ENCODE measurements at places on chromosomes 3 and 15.

- no peak for DNase-seq
- peaks cover 84% of the 10 kb centered on the region for H3K36me3 ChIP-seq
- H3K27ac ChIP-seq: no peak overlapping the region
- no peaks in the 10 kb centered on the region for H3K27me3 ChIP-seq
Measured at GRCh38 chr3:161250116-161250515, 29.0 kb downstream of the NMD3 start.

GRCh38 chr15:87293031-87293430 lies 963.5 kb downstream of the NTRK3 start:
- H3K4me3 ChIP-seq: no peak overlapping the region
- no peaks in the 10 kb centered on the region for H3K4me1 ChIP-seq
- no peak for DNase-seq

DNA sequence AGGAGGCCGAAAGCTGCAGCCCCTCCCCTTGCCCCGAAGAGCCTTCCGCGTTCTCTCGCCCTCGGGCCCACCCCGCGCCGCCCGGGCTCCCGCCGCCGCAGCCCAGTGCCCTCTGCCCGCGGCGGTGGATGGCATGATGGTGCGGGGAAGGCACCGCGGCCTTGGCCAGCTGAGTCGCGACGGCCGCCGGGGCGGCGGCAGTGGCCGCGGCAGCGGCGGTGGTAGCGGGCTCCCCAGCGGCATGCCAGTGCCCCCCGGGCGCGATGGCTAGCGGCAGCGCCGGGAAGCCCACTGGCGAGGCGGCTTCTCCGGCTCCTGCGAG lies 1.2 kb downstream of the TLNRD1 start:
- peak overlapping the region; percentile 93 for H3K27ac ChIP-seq
- peaks cover 55% of the 10 kb centered on the region for H3K4me1 ChIP-seq

GRCh38 chr3:140434261-140434905 lies 243.5 kb upstream of the TRIM42 start:
- no peaks in the 10 kb centered on the region for H3K27me3 ChIP-seq
- DNase-seq: no peak
- H3K4me3 ChIP-seq: no peak overlapping the region
- no peaks in the 10 kb centered on the region for H3K4me1 ChIP-seq
- no peak overlapping the region for H3K27ac ChIP-seq

GRCh38 chr15:36769098-36769497 lies 189.7 kb downstream of the CDIN1 start:
- no peak overlapping the region for H3K27ac ChIP-seq
- no peaks in the 10 kb centered on the region for H3K4me1 ChIP-seq
- no peaks in the 10 kb centered on the region for H3K27me3 ChIP-seq
- no peak overlapping the region for H3K4me3 ChIP-seq

- H3K27me3 ChIP-seq: no peaks in the 10 kb centered on the region
- no peaks in the 10 kb centered on the region for H3K4me1 ChIP-seq
- DNase-seq: no peak
- H3K4me3 ChIP-seq: no peak overlapping the region
Measured at GRCh38 chr15:96268442-96269204, 61.9 kb upstream of the NR2F2 start.

DNA sequence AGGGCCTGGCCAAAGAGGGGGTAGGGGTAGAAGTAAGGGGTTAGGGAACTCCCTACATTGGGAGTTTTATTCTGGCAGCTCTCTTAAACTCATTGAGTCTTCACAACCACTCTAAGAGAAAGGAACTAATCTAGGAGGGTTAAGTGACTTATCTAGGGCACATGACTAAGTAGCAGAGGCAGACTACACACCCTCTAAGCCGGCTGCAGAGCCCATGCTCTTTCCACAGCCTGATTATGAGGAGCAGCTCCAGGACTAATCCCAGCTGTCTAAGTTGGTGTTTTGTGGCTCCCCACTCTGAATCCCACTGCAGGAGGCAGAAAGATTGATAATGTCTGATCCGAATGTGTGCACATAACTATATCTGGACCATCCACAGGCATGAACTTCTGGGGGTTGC lies 374.6 kb downstream of the EPHB1 start:
- H3K27me3 ChIP-seq: no peaks in the 10 kb centered on the region
- H3K4me3 ChIP-seq: no peak overlapping the region
- no peak overlapping the region for H3K27ac ChIP-seq

GRCh38 chr3:183217548-183218332 lies 35.3 kb upstream of the B3GNT5 start:
- H3K4me3 ChIP-seq: no peak overlapping the region
- no peak overlapping the region for H3K27ac ChIP-seq
- H3K36me3 ChIP-seq: no peaks in the 10 kb centered on the region
- peaks cover 5% of the 10 kb centered on the region for H3K4me1 ChIP-seq
- DNase-seq: no peak

DNA sequence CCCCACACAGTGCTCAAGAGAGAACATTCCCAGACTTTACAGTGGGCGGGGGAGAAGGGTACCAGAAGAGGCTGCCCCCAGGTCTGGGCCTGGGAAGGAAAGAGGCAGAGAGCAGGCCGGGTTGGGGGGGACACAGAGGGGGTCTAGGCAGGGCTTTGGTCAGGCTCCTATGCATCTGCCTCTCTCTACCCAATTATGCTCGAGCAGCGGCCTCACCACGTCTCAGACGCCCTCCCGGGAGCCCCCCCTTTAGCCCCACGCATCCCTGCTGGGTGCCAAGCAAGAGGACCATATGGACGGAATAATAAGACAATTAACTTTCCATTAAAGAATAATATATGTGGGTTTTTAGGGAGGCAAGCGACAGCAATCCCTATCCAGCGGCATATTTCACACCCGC lies 32.8 kb downstream of the CACNA2D2 start:
- no peaks in the 10 kb centered on the region for H3K4me1 ChIP-seq
- H3K27ac ChIP-seq: no peak overlapping the region
- DNase-seq: no peak
- H3K27me3 ChIP-seq: no peaks in the 10 kb centered on the region
- no peaks in the 10 kb centered on the region for H3K36me3 ChIP-seq
- H3K4me3 ChIP-seq: no peak overlapping the region

GRCh38 chr3:16388850-16389441 lies 123.9 kb downstream of the OXNAD1 start:
- no peaks in the 10 kb centered on the region for H3K4me1 ChIP-seq
- H3K27me3 ChIP-seq: no peaks in the 10 kb centered on the region
- no peak for DNase-seq
- no peak overlapping the region for H3K4me3 ChIP-seq
- peak overlapping the region; percentile 25 for H3K27ac ChIP-seq
- H3K36me3 ChIP-seq: no peaks in the 10 kb centered on the region

- no peaks in the 10 kb centered on the region for H3K36me3 ChIP-seq
- H3K4me1 ChIP-seq: peaks cover 40% of the 10 kb centered on the region
- H3K27ac ChIP-seq: no peak overlapping the region
- DNase-seq: no peak
- H3K4me3 ChIP-seq: no peak overlapping the region
Measured at GRCh38 chr3:158103887-158104327, 2.3 kb downstream of the SHOX2 start.

DNA sequence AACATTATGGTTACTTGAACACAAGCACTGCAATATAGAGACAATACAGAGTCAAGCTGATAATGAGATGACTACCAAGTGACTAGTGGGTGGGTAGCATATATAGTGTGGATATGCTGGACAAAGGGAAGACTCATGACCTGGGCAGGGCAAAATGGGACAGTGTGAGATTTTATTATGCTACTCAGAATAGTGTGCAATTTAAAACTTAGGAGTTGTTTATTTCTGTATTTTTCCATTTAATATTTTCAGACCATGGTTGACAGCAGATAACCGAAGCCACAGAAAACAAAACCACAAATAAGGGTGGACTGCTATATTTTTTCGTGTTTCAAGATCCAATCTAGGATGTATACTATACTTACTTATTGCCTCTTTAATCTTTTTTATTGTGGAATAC lies 19.6 kb downstream of the GALK2 start:
- no peak overlapping the region for H3K4me3 ChIP-seq
- no peaks in the 10 kb centered on the region for H3K36me3 ChIP-seq
- no peaks in the 10 kb centered on the region for H3K27me3 ChIP-seq

DNA sequence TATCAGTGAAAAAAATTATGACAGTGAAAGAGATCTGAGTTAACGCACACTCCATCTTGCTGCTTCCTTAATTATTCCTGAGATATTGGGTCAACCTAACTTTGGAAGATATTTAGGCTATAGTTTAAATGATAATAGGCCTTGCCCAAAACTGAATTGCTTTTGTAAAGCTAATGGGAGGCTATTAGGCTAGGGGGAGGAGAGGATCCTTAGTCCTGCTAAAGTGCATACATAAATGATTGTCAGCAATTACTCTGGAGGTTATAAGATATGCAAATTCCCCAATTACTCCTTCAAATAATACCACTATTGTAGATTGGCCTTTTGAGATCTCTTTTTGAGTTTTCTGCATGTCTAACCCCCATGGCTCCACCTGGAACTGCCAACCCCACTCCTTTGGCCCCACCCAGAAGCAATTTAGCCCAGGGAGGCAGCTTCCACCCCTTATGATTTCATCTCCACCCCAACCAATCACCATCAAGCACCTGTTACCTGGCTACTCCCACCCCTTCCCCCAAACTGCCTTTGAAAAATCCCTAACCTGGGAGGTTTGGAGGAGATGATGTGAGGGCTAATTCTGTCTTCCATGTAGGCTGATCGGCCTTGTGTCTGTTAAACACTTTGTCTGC lies 509.3 kb upstream of the TGFBR2 start:
- H3K27ac ChIP-seq: no peak overlapping the region
- H3K4me3 ChIP-seq: no peak overlapping the region
- no peaks in the 10 kb centered on the region for H3K27me3 ChIP-seq
- H3K4me1 ChIP-seq: no peaks in the 10 kb centered on the region
- no peaks in the 10 kb centered on the region for H3K36me3 ChIP-seq
- DNase-seq: no peak

DNA sequence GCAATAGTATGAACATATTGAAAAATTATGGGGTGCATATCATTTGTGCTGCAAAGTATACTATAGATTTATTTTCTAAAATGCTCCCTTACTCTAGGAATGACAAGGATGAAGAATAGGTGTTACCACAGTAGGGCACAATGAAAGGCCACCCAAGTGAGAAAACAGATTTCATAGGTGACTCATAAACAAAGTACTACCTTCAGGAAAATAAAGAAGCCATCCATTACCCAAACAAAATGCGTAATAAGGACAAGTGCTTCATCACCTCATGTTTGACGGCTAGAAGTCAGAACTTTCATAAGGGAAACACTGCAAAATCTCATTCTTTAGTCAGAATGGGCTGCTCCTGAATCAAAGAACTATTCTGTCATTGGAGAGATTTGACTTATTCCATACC lies 116.6 kb downstream of the MFSD1 start:
- H3K4me3 ChIP-seq: no peak overlapping the region
- no peak overlapping the region for H3K27ac ChIP-seq

DNA sequence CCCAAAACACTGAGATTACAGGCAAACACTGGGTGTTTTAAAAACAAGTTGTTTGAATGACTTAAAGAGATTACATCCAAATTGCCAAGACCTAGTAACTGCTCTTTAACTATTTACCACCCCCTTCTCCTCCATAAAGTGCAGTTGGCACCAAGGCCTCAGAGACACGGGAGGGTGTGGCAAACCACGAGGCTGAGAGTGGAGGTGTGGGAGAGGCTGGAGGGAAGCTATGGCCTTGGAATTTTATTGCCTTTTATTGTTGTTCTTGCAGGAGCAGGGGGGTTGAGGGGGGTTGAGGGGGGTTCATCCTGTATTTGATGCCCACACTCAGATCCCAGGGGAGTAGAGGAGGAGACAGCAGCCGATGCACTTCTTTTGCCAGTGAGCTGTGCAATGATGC lies 75.9 kb upstream of the CTDSPL start:
- H3K4me1 ChIP-seq: peaks cover 23% of the 10 kb centered on the region
- H3K4me3 ChIP-seq: no peak overlapping the region
- no peaks in the 10 kb centered on the region for H3K27me3 ChIP-seq
- peak; percentile 59 for DNase-seq
- H3K27ac ChIP-seq: no peak overlapping the region

- H3K4me1 ChIP-seq: no peaks in the 10 kb centered on the region
- H3K36me3 ChIP-seq: peaks cover 50% of the 10 kb centered on the region
- H3K27me3 ChIP-seq: no peaks in the 10 kb centered on the region
- no peak overlapping the region for H3K4me3 ChIP-seq
- DNase-seq: no peak
Measured at GRCh38 chr15:42729409-42729808, 7.5 kb downstream of the CDAN1 start.

GRCh38 chr3:13424141-13424844 lies 4.2 kb upstream of the NUP210 start:
- H3K4me3 ChIP-seq: no peak overlapping the region
- DNase-seq: no peak
- H3K4me1 ChIP-seq: peaks cover 18% of the 10 kb centered on the region
- no peaks in the 10 kb centered on the region for H3K36me3 ChIP-seq
- no peaks in the 10 kb centered on the region for H3K27me3 ChIP-seq

DNA sequence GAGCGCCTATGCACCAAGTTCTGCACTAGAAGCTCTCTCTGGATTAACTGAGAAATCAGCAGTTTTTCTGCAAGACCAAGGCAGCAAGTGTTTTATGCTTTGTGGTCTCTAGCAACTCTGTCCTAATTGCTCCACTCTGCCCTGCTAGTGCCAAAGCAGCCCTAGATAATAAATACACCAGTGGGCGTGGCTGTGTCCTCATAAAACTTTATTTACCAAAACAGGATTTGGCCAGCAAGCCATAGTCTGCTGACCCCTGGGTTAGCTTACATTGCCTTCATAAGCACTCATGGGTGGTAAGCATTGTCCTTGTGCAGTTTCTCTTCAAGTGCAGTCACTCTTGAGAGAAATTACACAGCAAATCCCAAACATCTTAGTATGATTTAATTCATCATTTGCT lies 30.7 kb upstream of the SLC24A5 start:
- H3K27me3 ChIP-seq: no peaks in the 10 kb centered on the region
- no peak overlapping the region for H3K4me3 ChIP-seq
- no peak overlapping the region for H3K27ac ChIP-seq
- peak; percentile 15 for DNase-seq
- no peaks in the 10 kb centered on the region for H3K36me3 ChIP-seq
- no peaks in the 10 kb centered on the region for H3K4me1 ChIP-seq

DNA sequence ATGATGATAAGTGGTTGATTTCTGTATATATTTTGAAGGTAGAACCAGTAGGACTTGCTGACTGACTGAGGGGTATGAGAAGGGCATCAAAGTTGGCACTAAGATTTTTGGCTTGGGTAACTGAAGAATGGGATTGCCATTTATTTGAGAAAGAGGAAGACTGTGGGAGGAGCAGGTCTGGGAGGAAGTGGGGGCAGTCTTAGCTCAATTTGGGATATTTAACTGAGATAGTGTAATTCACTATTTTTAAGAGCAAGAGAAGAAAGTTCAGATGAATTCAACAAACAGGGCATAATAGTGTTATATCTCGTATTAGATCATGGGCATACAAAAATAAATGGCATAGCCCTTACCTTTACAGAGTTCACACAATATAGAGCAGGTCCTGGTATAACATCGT lies 1.7 kb downstream of the BUB1B start:
- no peaks in the 10 kb centered on the region for H3K36me3 ChIP-seq
- no peaks in the 10 kb centered on the region for H3K27me3 ChIP-seq
- H3K27ac ChIP-seq: no peak overlapping the region
